ENCODE measurements at places on chromosomes 4 and X.

- no peaks in the 10 kb centered on the region for H3K4me1 ChIP-seq
- H3K36me3 ChIP-seq, result no peaks in the 10 kb centered on the region
- H3K4me3 ChIP-seq, result no peak overlapping the region
- no peaks in the 10 kb centered on the region for H3K27me3 ChIP-seq
- no peak overlapping the region for H3K27ac ChIP-seq
- no peak for DNase-seq
Observed at GRCh38 chr4:11223311-11223710, 205.4 kb downstream of the HS3ST1 start.

DNA sequence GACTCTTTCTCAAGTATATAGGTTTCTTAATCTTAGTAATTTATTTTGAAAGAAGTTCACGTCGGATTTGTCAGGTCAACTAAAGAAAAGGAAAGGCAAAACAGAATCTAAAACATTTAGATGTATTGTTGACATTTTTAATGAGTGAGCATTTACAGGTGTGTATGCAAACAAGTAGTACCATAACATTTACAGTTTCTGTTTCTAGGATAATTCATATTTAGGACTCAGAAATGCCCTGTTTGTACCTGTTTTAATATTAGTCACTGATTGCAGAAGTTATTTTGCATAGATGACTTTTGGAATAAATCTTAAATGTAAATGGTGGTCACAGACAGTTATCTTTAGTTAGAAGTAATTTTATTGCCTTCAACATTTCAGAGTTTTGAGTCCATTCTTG is 151.3 kb upstream of the NUDT6 start:
- H3K4me3 ChIP-seq, result no peak overlapping the region
- no peak for DNase-seq
- H3K4me1 ChIP-seq, result no peaks in the 10 kb centered on the region
- no peaks in the 10 kb centered on the region for H3K27me3 ChIP-seq
- no peaks in the 10 kb centered on the region for H3K36me3 ChIP-seq
- no peak overlapping the region for H3K27ac ChIP-seq

DNA sequence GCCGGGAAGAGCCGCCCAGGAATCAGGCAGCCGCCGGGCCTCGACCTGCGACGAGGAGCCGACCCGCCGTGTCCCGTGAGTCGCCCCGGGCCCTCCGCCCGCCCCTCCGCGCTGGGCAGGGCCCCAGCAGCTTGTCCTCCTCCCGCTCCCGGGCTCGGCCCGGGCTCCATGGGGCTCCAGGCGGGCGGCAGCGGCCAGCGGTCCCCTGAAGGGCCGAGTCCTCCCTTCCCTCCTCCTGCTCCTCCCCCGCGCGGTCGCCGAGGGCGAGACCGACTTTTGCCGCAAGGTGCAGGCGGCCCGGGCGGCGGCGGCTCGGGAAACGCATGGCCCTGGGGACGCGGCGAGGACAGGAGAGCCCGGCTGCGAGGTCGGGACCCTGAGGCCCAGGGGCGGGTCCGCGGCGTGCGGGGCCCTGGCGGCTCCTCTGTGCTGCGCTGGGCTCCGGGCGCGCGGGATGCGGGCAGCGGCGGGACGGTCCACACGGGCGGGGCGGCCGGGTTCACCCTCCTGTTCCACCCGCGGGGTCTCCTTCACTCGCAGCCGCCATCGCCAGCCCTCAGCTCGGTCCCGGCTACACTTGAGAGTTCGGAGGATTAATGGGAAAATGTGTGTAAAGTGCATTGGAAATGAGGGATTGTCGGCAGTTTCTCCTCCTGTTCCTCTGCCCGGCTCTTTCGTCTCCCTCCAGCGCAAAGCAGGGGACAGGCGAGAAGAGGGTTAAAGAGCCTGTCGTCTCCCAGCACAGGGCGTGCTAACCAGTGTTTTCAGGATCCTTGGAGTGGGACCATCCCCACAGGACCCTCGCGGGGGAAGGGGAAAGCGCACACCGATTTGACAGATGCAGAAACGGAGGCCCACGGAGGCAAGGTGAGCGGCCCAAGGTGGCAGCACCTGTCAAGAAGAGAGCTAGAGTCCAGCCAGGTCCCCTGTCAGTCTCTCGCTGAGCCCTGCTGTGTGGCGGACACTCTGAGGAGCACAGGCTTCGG is 16.6 kb upstream of the ZNF718 start:
- no peaks in the 10 kb centered on the region for H3K27me3 ChIP-seq
- H3K27ac ChIP-seq, result no peak overlapping the region

DNA sequence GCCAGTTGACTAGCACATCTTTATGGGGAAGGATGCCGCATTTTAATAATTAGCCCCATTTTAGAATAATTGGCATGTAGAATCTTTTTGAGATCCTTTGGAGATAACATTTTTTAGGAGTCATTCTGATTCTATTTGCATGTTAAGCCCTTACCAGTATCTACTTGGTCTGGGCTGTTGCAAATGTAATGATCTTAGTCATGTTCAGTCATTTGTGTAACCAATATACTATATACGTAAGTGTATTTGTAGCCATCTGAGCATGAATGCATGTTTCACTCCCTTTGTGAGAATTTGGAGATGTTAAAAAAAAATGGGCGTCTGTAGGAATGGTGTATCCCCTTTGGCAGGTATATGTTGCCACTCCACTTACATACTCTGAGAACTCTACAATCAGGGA is 119.1 kb downstream of the TEX13A start:
- DNase-seq, result no peak
- no peaks in the 10 kb centered on the region for H3K27me3 ChIP-seq
- no peak overlapping the region for H3K27ac ChIP-seq

GRCh38 chr4:176467001-176467400 is 147.2 kb downstream of the SPCS3 start:
- no peak overlapping the region for H3K4me3 ChIP-seq
- no peaks in the 10 kb centered on the region for H3K27me3 ChIP-seq
- H3K4me1 ChIP-seq, result no peaks in the 10 kb centered on the region
- H3K27ac ChIP-seq, result no peak overlapping the region
- no peaks in the 10 kb centered on the region for H3K36me3 ChIP-seq
- DNase-seq, result no peak

GRCh38 chrX:103800318-103800717 is 23.7 kb downstream of the PLP1 start:
- H3K27ac ChIP-seq, result no peak overlapping the region
- no peaks in the 10 kb centered on the region for H3K36me3 ChIP-seq
- DNase-seq, result no peak
- no peak overlapping the region for H3K4me3 ChIP-seq
- no peaks in the 10 kb centered on the region for H3K27me3 ChIP-seq

DNA sequence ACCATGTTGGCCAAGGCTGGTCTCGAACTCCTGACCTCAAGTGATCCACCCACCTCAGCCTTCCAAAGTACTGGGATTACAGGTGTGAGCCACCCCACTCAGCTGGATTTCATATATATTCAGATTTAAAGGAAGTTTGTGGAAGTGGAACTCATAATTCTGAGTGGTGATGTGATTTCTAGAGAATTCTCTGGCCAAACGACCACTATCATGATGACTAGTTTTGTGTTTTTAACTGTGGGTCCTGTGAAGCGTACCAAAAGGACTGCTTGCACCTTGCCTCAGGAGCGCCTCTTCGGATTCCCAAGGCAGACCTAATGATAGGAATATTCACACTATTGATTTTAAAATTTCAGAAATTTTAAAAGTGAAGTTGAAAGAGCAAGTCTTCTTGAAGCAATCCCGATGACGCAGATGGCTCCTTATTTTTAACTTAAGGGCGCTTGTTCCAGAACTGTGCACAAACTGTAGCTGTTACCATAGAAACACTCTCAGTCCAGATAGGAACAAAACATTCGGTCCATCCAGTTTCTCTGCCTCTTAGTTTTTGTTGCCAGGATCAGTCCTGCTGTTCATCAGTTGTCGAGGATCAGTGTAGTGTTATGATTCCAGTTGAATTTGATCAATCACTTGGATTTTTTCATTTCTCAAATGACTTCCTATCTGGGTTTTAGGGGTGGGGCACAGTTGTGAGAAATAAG is 51.7 kb upstream of the CLCN4 start:
- no peaks in the 10 kb centered on the region for H3K36me3 ChIP-seq
- no peak for DNase-seq
- H3K27ac ChIP-seq, result peak overlapping the region; percentile 49
- H3K27me3 ChIP-seq, result no peaks in the 10 kb centered on the region
- H3K4me1 ChIP-seq, result peaks cover 29% of the 10 kb centered on the region

GRCh38 chr4:67874986-67875385 is 8.8 kb downstream of the TMPRSS11D start:
- no peaks in the 10 kb centered on the region for H3K36me3 ChIP-seq
- H3K4me1 ChIP-seq, result no peaks in the 10 kb centered on the region
- no peak overlapping the region for H3K4me3 ChIP-seq
- H3K27me3 ChIP-seq, result no peaks in the 10 kb centered on the region
- no peak for DNase-seq

GRCh38 chr4:76563454-76564122 is 128.6 kb downstream of the SHROOM3 start:
- H3K4me3 ChIP-seq, result no peak overlapping the region
- H3K27ac ChIP-seq, result peak overlapping the region; percentile 70
- H3K36me3 ChIP-seq, result no peaks in the 10 kb centered on the region
- H3K27me3 ChIP-seq, result no peaks in the 10 kb centered on the region

GRCh38 chrX:140664939-140665338 is 44.6 kb upstream of the LINC00632 start:
- no peaks in the 10 kb centered on the region for H3K4me1 ChIP-seq
- H3K27ac ChIP-seq, result no peak overlapping the region
- H3K27me3 ChIP-seq, result no peaks in the 10 kb centered on the region
- DNase-seq, result no peak

DNA sequence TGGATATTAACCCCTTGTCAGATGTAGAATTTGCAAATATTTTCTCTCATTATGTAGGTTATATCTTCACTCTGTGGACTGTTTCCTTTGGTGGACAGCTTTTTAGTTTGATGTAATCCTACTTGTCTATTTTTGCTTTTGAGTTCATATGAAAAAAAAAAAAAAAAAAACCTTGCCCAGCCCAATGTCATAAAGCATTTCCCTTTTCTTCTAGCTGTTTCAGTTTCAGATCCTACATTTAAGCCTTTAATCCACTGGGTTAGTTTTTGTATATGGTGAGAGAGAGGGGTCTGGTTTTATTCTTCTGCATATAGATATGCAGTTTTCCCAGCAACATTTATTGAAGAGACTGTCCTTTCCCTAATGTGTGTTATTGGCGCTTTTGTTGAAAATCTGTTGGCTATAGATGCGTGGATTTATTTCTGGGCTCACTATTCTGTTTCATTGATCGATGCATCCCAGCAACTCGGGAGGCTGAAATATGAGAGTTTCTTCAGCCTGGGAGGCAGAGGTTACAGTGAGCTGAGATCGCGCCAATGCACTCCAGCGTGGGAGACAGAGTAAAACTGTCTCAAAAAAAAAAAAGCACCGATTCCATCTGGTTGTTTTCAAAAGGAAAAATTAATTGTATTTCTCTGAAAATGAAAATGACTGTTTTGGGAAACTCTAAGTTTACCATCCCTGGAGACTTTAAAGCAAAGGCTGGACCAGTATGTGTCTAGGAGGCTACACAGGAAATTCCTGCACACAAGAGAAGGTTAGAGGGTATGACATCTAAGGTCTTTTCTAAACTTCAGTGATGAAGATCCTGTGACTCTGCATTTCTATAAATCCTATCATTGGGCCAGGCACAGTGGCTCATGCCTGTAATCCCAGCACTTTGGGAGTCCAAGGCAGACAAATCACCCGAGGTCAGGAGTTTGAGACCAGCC is 35.6 kb downstream of the STEEP1 start:
- no peak for DNase-seq
- no peaks in the 10 kb centered on the region for H3K36me3 ChIP-seq
- H3K4me3 ChIP-seq, result no peak overlapping the region
- no peaks in the 10 kb centered on the region for H3K4me1 ChIP-seq
- H3K27me3 ChIP-seq, result no peaks in the 10 kb centered on the region

- peak overlapping the region; percentile 54 for H3K27ac ChIP-seq
- H3K27me3 ChIP-seq, result no peaks in the 10 kb centered on the region
- H3K4me1 ChIP-seq, result peaks cover 3% of the 10 kb centered on the region
- DNase-seq, result peak; percentile 10
- no peaks in the 10 kb centered on the region for H3K36me3 ChIP-seq
- H3K4me3 ChIP-seq, result peak overlapping the region; percentile 45
Observed at GRCh38 chr4:120517966-120518365, 404.6 kb downstream of the PRDM5 start.

All from thoracic aorta (tissue), 2 donors.